ENCODE measurements at places on chromosomes 4 and X.

DNA sequence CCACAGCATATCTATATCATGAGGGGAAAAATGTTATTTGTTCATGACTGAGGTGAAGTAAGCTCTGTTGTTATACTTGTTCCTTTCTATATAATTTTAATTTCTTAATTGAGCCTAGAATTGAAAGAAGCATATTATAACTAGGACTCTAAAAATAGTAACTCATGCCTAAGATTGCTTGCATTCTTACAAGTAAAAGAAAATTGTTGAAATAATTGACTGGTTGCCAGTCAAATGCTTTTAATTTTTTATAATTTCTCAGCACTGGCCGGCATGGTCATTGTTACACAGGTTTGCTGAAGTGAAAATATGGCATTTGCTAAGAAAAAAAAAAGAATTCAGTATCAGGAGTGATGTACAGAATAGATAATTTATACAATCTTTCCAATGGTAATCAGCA lies 104.8 kb downstream of the GASK1B start:
- no peak for DNase-seq

GRCh38 chr4:106978046-106978774 lies 57.9 kb downstream of the DKK2 start:
- no peak for DNase-seq

- DNase-seq: no peak
Measured at GRCh38 chr4:41731569-41732126, 16.9 kb downstream of the PHOX2B start.

DNA sequence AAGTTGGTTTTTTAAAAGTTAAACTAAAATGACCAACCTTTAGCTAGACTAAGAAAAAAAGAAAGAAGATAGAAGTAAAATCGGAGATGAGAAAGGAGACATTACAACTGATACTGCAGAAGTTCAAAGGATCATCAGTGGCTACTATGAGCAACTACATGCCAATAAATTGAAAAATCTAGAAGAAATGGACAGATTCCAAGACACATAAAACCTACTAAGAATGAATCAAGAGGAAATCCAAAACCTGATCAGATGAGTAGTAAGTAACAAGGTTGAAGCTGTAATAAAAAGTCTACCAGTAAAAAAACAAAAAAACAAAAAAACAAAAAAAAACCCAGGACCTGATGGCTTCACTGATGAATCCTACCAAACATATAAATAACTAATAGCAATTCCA lies 16.1 kb downstream of the IQCM start:
- DNase-seq: no peak

GRCh38 chr4:109548655-109549054 lies 11.4 kb upstream of the MCUB start:
- DNase-seq: no peak

- no peak for DNase-seq
Measured at GRCh38 chrX:112808007-112808406, 32.6 kb downstream of the AMOT start.

GRCh38 chr4:184080674-184081073 lies 137.0 kb downstream of the ENPP6 start:
- DNase-seq: no peak
